ENCODE measurements at places on chromosomes 12 and 14.

GRCh38 chr12:104485651-104486362 is 29.1 kb downstream of the CHST11 start:
- DNase-seq = no peak

DNA sequence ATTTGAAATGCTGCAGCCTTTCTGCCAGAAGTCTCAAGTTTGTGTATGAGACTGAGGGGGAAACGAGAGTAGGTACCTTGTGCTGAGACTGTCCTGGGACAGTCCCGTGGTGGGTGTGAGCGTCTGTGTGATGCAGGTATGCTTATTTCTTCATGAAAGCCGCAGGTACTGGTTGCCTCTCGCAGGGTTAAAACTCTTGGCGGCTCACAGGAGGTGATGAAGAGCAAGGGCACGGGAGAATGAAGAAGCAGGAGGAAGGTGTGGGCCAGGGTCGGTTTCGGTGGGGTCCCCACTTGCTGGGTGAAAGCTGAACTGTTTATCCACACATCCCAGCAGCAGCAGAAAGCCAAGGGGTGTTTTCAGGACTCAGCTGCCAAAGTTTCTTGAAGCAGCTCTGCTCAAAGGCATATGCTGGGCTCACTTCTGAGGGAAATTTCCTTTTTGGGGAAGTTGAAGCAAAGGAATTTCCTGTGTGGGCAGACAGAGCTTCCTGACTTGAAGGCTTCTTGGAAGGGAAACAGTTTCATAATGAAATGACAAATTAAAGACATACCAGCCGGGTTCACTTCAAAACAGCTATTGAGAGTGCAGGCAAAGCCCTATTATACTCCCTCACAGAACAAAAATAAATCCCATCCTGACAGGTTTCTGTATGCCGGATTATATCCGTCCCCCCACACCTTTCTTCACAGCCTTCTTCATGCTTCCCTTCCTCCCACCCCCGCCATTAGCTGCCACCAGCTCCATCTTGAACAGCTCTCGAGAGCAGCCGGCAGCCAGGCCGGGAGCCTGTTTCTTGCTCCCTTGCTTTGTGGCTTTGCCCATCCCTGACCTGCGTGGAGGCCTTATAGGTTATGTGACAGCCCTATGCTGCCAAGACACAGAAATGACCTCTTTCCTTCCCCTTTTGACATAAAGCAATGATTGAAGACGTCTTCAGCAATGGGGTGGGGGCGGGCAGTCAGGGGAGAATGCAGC is 116.6 kb downstream of the ETV6 start:
- DNase-seq = peak; percentile 24

DNA sequence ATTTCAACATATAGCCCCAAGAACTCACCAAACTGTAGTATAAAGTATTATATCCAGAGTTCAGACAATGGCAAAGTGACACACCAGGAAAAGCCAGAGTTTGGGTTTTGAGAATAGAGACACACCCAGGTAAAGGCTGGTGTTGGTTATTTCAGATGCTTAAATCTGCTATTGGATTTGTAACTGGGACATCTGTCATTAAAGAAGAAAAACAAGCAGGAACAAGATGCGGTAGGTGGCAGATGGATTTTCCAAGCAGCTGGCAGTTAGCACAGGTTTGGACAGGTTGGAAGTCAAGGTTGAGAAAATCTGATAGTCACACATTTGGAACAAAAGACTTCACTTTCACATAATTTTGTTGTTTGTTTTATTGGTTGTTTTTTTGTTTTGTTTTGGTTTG is 14.4 kb upstream of the CDK17 start:
- no peak for DNase-seq

- DNase-seq = no peak
These were observed 96.6 kb upstream of the FERMT2 start for GRCh38 chr14:53047307-53048069.

DNA sequence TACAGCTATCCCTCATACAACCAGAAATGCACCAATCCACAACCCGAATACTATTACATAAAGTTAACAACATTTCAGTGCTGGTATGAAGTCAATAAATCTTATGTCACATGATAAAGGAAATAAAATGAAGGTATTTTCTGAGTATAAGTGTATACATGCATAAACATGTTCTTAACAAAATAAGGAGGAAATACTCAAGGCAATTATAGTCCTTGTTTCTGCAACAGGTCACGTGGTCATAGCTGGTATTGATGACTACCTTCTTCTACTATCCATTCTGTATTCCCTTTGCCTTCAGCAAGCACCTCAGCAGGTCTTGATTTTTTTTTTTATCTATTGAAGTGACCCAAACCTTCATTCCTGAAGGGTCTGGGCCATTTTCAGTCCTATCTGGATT is 675.6 kb downstream of the RPL10L start:
- no peak for DNase-seq

DNA sequence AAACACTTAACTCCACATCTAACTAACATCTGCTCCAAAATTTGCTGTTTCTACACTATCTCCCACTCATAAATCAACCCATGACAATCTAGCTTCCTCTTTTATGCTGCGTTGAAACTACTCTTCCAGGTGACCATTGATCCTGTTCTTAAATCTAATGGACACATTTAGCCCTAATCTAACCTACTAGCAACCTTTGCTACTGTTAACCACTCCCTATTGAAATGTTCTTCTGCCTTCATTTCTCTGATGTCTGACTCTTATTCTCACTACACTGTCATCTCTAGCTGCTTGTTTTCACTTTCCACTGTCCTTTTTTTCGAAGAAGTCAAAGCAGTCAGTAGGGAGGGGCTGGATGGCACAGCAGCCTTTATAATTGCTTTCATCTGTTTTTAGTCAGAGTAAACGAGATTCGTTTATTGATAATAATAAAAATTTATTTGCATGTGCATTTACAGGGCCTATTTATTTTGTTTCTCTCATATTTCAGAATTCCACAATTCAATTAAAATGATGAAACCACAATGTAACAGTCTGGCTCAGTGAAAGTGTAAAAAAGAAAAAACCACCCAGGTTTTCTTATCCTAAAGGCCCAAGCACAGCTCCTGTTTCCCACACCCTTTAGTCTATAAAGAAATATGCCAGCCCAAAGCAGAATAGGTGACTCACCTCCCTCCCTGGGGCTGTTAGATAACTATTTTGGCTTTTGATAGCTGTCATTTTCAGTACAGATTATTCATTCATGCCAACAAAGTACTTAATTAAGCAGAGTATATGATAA is 44.9 kb downstream of the ATP2B1 start:
- no peak for DNase-seq

- peak; percentile 45 for DNase-seq
These were observed 653 bp downstream of the PA2G4 start for GRCh38 chr12:56104815-56105608.

DNA sequence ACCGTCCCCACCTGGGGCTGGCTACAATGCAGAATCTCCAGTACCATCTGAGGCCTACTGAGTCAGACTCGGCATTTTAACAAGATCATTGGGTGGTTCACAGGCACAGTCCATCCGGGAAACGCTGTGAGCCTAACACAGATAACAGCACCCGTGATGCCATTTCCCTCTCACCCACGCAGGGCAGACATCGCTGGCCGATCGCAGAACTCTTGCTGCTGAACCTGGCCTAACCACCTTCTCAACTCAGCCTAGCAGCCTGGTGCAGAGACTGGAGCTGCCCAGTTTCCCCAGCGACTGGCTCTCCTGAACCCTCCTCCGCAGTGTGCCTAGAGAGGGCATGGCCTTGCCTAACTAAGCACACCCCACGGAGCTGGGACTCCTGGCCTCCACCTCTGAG is 83.3 kb downstream of the NCOR2 start:
- no peak for DNase-seq

DNA sequence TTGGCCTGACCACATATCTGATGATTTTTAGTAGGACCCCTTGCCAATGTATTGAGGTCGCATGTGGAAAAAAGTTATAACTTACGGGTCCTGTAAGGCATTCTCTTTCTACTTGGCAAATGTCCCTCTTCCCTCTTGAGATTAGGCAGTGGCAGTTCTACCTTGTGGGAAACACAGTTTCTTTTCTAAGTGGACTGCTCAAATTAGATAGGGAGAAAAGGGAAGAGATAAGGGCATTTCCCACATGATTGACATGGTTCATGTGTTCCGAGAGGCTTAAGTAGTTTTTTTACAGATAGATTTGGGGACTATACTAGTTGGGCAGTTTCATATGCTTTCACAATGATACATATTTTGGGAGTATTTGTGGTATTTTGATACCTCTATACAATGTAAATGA is 154.7 kb downstream of the FBXL14 start:
- no peak for DNase-seq

DNA sequence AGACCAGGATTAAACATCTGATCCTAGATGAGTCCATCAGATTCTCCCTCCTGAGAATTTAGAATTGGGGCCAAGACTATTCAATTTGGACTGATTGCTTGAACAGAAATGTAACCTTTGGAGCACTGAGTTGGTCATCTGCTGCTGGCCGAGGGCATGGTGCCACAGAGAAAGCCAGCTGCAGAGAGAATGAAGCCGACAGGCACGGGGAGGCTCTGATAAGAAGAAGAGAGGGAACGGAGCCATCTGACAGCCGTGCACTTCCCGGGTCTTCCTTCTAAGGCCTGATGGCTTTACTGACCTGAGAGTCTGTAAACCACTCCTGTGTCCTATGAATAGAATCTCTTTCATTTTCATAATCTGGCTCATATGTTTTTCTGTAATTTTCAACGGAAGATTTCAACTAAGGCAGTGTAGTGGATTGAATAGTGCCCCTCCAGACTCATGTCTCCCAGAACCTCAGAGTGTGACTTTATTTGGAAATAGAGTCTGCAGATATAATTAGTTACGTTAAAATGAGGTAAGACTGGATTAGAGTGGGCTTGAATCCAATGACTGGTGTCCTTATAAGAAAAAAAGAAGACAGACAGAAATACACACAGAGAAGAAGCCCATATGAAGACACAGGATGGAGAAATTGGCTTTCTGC is 39.1 kb upstream of the FRS2 start:
- DNase-seq = no peak

DNA sequence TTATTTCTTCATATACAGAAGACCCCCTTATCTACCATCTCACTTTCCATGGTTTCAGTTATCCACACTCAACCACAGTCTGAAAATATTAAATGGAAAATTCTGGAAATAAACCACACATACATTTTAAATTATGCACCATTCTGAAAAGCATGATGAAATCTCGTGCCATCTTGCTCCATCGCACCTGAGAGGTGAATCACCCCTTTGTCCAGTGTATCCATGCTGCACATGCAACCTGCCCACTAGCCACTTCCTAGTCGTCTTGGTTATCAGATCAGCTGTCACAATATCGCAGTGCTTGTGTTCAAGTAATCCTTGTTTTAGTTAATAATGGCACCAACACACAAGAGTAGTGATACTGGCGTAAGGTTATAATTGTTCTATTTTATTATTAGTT is 145.7 kb downstream of the C12orf42 start:
- DNase-seq = no peak

DNA sequence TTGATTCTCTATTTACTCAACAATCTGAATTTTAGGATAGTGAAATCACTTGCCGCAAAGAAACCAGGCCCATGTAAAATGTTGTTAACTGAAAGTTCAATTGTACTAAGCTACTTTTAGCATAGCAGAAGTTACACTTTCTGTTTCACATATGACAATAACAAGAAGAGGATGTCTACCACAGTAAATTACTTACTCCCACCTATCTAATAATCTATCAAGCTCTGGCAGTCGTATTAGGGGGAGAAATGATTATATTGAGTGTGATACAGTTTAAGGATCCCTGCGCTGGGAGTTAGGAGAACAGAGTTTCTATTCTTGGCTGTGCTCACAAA is 66.5 kb upstream of the CAND1 start:
- no peak for DNase-seq

GRCh38 chr12:30980955-30981662 is 54.6 kb downstream of the TSPAN11 start:
- DNase-seq = no peak

DNA sequence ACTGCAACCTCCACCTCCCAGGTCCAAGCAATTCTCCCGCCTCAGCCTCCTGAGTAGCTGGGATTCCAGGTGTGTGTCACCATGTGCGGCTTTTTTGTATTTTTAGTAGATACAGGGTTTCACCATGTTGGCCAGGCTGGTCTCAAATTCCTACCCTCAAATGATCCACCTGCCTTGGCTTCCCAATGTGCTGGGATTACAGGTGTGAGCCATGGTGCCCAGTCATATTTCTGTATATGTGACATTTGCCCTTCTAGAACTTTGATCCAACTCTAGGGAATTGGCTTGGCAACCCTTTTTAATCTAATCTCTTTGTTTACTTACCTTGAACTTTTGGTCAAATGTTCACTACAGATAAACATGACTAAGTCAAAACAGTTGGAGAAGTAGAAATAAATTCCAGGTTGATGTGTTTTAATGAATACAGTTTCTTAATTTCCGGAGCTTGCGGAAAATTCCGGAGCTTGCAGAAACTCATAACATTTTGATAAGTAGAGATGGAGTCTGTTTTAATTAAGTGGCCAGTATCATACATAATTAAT is 11.5 kb upstream of the PEBP1 start:
- no peak for DNase-seq
